Activated T-helper 17 cell treated with anti-CD3 and anti-CD28 coated beads, Interleukin-2, amount 50 U/mL, for 72 hours (primary cell): ENCODE measurements at places on chromosomes 12 and 14. TPM values are rescaled to one million over a fixed set of nuclear protein-coding genes. Genes with fewer than 3 reads are reported as not detected.

DNA sequence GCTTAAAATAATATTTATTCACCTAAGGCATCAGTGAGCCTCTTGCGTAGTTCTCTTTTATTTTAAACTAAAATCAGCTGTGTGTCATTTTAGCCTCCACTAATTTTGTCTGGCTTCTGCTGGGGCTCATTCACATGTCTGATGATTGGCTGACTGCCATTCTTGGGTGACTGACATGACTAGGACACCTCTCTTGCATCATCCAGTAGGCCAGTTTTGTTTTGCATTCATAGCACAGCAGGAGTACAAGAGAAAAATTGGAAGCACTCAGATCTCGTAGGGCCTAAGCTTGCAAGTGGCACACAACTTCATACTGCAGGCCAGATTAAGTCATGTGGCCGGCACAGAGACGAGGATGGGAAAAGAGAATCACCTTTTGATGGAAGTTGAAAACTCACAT, 1226.5 kb downstream of the GALC start:
- no peak for ATAC-seq

- ATAC-seq: no peak
Observed at GRCh38 chr14:92507174-92507768, 6.3 kb upstream of the RIN3 start.

- ATAC-seq: no peak
Observed at GRCh38 chr12:131264635-131265034, 310.9 kb downstream of the ADGRD1 start.

Gene HOXC9
- total RNA-seq: not detected

GRCh38 chr12:45257185-45257930, 41.5 kb downstream of the ANO6 start:
- no peak for ATAC-seq

GRCh38 chr14:62743560-62743959, 301.7 kb downstream of the KCNH5 start:
- ATAC-seq: no peak

GRCh38 chr12:76690921-76691700, 72.8 kb upstream of the ZDHHC17 start:
- ATAC-seq: no peak

Gene VEZT
- 42.9 TPM for total RNA-seq

DNA sequence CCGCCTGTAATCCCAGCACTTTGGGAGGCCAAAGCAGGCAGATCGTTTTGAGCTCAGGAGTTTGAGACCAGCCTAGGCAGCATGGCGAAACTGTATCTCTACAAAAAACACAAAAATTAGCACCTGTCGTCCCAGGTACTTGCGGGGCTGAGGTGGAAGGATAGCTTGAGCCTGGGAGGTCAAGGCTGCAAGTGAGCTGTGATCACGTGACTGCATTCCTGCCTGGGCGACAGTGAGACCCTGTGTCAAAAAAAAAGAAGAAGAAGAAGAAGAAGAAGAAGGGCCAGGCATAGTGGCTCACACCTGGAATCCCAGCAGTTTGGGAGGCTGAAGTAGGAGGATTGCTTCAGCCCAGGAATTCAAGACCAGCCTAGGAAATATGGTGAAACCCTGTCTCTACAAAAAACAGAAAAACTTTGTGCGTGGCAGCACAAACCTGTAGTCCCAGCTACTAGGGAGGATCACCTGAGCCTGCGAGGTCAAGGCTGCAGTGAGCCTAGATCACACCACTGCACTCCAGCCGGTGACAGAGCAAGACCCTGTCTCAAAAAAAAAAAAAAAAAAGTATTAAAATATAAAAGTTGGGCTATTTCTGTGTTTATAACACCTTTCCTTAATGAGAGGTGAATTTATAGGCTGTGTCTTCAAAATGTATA, 15.5 kb downstream of the RXYLT1 start:
- no peak for ATAC-seq

Gene GALNT9
- not detected for total RNA-seq

GRCh38 chr14:91890291-91890749, 23.0 kb upstream of the TC2N start:
- no peak for ATAC-seq

Gene SLC10A1
- total RNA-seq: not detected

Gene MIPOL1
- 1.5 TPM for total RNA-seq

Gene BCL11B
- 52.9 TPM for total RNA-seq

GRCh38 chr12:124588751-124589267, 21.4 kb upstream of the NCOR2 start:
- peak; percentile 94 for ATAC-seq

Gene SYCP3
- 0.30 TPM for total RNA-seq

Gene NPFF
- not detected for total RNA-seq

Gene NOC4L
- 39.9 TPM for total RNA-seq

Gene NANOG
- total RNA-seq: not detected

- no peak for ATAC-seq
Observed at GRCh38 chr12:84920331-84920730, 7.7 kb upstream of the SLC6A15 start.

Gene GPR137C
- 0.26 TPM for total RNA-seq

DNA sequence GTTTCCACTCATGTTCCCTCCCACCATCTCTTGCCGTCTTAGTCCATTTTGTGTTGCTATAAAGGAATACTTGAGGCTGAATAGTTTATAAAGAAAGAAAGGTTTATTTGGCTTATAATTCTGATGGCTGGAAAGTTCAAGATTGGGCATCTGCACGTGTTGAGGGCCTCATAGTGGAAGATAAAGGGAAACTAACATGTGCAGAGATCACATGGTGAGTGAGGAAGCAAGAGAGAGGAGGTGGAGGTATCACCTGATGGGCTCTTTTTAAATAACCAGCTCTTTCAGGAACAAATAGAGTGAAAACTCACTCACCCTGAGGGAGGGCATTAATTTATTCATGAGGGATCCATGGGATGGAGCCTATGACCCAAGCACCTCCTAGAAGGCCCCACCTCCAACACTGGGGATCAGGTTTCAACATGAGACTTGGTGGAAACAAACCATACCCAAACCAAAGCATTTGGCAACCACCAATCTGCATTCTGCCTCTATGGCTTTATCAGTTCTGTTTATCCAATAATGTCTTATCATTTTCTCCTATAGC, 29.5 kb downstream of the MYO1H start:
- no peak for ATAC-seq

Gene BRF1
- total RNA-seq: 28.6 TPM

Gene OR4K17
- total RNA-seq: not detected

- ATAC-seq: no peak
Observed at GRCh38 chr14:54364555-54365415, 32.0 kb upstream of the CDKN3 start.

- ATAC-seq: no peak
Observed at GRCh38 chr14:70709726-70710382, 68.1 kb downstream of the TTC9 start.

GRCh38 chr12:48300774-48301173, 49.9 kb downstream of the ZNF641 start:
- ATAC-seq: no peak

DNA sequence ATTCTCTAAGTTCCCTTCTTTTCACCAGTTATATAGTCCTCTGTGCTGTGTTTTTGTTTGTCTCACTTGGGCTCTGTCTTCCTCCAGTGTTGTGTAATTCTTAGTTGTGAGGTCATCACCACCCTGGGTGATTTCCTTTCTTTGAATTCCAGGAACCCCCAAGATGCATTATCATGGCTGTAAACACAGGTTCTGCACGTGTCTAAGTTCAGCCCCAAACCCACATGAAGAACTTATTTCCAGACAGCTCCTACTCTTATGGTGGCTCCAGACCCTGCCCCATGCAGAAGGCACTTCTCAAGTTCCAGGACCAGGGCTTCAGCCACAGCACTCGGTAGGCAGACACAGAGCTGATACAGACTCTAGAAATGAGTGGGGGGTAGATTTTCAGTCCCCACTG, 560.5 kb downstream of the BCL11B start:
- peak; percentile 70 for ATAC-seq

- no peak for ATAC-seq
Observed at GRCh38 chr14:23483236-23483854, 13.8 kb downstream of the NGDN start.

GRCh38 chr14:82035397-82035796, 501.7 kb upstream of the SEL1L start:
- ATAC-seq: no peak

Gene GALNT16
- total RNA-seq: 0.06 TPM

DNA sequence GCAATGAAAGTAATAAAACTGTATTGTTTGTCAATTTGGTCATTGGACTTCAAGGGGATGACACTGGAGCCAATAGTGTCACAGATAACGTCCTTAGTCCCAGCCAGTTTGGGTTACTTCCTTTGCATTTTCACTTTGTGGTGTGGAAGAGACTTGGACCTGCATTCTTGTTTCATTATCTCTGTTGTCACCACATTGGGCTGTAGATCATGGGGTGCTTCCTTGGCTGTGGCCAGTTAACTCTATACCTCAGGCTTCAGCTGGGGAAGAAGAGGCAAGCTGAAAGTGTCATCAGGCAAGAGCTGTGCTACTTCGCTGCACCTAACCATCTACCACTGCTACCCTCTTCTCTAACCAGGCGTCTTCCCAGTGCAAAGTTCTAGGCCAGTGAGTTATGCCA, 15.1 kb upstream of the CISTR start:
- no peak for ATAC-seq

Gene LYSET
- 17.2 TPM for total RNA-seq

GRCh38 chr14:101127224-101127623, 223.7 kb upstream of the RTL1 start:
- no peak for ATAC-seq

- no peak for ATAC-seq
Observed at GRCh38 chr12:39205969-39206368, 237.0 kb downstream of the KIF21A start.

Gene SERPINA4
- total RNA-seq: not detected

DNA sequence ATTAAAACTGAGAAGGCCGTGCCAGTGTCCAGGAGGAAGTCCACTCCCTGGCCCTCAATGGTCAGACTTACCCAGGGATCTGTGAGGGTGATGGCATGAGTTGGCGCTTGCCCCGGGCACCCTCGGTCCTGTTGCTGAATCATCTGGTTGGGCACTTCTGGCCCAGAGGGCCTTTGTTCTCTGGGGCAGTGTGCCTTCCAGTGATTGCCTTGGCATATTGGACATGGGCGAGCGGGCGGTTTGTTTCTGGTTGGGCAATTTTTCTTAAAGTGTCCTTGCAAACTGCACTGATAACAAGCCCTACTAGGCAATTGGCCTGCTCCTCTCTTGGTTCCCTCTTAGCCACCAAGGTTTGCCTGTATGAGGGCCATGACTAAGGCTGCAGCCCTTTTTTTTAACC, 69.5 kb upstream of the ZDHHC17 start:
- no peak for ATAC-seq

GRCh38 chr12:49059045-49059298, 1.6 kb downstream of the KMT2D start:
- no peak for ATAC-seq

Gene NT5DC3
- 7.4 TPM for total RNA-seq

DNA sequence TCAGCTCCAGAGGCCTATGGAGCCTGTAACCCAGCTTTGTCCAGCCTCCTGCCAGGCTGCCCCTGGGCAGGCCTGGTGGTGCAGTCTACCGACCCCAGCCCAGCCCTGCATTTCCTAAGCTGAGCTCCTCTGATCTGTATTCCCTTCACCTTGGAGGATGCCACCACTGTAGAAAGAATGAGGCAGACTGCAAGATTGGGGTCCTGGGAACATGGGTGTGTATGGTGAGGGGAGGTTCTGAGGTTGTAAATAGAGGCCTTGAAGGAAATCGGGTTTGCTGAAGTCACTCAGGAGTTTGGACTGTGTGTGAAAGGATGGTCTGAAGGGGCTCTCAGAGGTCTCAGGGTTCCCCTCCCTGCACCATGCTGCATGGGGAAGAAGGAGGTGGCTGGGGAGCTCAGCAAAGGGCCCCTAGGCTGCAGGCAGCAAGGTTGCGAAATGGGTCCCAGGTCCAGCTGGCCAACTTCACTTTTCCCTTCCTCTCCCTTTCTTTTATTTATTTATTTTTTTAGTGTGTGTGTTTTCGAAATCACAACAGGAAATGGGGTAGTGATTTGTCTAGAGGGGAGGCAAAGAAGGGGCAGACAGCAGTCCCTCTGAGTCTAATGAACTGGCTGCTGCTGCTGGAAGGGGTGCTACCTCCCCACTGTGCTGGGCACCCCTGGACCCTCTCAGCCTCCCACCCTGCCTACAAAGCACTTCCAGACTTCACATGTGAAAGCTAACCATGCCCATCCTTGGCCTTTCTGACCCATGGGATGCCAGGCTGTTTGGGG, 1.2 kb upstream of the LRP1-AS start:
- ATAC-seq: no peak

DNA sequence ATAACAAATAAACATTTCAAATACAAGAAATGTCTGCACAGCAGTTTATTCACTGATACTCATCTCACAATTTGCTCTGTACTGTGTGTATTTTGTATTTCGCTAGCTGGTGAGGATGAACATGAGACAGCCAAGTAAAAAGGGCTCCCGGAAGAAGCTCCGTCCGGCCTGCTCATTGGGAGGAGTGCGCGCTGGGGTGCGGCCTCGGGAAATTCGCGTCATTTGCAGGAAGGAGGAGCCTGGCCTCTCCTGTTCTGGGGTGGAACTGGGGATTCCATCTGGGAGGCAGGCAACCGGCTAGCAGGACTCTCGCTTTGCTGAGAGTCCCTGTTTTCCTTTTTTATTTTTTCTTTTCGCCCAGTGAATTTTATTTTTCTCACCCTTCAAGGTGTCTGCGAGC, 368.4 kb upstream of the TMEM132C start:
- ATAC-seq: no peak

DNA sequence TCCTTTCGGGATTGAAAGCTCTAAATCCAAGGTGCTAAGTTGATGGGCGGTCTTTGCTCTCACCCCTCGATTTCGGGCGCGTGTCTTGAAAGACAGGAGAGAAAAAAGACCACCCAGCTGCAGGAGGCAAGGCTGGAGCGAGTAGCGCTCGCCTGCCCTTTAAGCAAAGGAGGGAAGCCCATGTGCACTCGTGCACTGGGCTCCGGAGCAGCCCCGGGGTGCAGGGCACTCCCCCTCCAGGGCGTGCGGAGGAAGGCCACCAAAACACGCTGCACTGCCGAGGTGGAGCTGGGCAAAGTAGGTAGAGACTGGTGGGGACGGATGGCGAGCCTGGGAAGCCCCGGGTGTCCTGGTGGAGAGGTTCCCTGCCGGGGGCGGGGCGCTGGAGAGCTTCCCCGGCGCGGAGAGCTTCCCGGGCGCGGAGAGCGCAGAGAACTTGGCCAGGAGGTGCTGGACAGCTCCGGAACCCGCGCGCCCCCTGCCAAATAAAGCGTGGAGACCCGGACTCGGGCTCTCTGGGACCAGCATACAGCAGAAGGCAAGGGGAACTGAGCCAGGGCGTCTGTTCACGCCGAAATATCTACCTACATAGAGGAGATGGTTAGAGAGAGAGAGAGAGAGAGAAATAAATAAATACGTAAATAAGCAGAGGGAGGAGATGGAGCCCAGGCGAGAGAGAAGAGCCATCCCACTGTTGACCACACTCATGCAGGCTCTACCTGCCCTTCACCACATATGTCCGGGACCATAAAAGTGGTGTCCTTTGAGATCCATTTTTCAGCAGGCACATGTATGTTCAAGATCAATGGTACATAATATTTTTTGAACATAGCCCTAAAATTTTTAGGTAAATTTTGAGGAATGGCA, 662 bp upstream of the NELL2 start:
- peak; percentile 69 for ATAC-seq
